ENCODE measurements at places on chromosomes 3 and 15. TPM values are rescaled to one million over a fixed set of nuclear protein-coding genes. Genes with fewer than 3 reads are reported as not detected.

- H3K36me3 ChIP-seq = no peaks in the 10 kb centered on the region
- no peak overlapping the region for H3K27ac ChIP-seq
- no peaks in the 10 kb centered on the region for H3K27me3 ChIP-seq
- no peaks in the 10 kb centered on the region for H3K4me1 ChIP-seq
- H3K4me3 ChIP-seq = no peak overlapping the region
Observed at GRCh38 chr3:36302626-36303025, 77.7 kb upstream of the STAC start.

DNA sequence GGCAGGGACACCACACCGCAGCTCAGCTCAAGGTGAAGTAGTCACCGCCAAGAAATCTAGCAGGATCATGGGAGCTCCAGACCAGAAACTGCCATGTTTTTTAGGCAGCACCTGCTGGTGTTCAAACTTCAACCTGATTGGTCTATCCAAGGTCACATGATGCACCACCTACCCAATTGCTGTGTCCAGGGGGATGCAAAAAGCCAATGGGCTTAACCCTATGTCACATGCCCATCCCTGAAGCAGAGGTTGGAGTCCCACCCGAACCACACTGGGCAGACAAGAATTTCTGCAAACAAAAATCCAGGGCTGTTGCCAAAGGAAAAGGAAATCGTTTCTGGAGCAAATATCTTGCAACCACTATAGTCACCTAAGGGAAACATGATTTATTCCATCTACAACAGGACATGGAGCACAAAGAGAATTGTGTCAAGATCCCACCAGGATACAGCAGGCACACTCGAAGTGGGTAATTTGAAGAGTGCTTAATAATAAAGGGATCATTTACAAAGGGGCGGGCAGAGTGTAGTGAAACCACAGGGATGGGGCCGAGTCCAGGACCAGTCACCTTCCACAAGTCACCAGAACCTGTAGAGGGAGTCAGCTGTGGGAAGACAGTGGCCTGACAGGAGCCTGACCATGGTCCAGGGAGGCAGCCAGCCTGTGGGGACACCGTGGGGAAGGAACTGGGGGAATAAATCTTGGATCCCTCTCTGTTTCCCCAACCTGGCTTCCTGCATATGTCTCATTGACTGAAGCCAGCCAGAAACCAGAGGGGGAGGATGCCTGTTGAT lies 34.2 kb upstream of the TSEN2 start:
- H3K27me3 ChIP-seq = no peaks in the 10 kb centered on the region
- DNase-seq = no peak
- no peaks in the 10 kb centered on the region for H3K36me3 ChIP-seq
- no peaks in the 10 kb centered on the region for H3K4me1 ChIP-seq
- H3K27ac ChIP-seq = no peak overlapping the region

- no peaks in the 10 kb centered on the region for H3K36me3 ChIP-seq
- DNase-seq = no peak
- H3K4me1 ChIP-seq = no peaks in the 10 kb centered on the region
- H3K4me3 ChIP-seq = no peak overlapping the region
- no peak overlapping the region for H3K27ac ChIP-seq
Observed at GRCh38 chr15:95363646-95364045, 966.9 kb upstream of the NR2F2 start.

DNA sequence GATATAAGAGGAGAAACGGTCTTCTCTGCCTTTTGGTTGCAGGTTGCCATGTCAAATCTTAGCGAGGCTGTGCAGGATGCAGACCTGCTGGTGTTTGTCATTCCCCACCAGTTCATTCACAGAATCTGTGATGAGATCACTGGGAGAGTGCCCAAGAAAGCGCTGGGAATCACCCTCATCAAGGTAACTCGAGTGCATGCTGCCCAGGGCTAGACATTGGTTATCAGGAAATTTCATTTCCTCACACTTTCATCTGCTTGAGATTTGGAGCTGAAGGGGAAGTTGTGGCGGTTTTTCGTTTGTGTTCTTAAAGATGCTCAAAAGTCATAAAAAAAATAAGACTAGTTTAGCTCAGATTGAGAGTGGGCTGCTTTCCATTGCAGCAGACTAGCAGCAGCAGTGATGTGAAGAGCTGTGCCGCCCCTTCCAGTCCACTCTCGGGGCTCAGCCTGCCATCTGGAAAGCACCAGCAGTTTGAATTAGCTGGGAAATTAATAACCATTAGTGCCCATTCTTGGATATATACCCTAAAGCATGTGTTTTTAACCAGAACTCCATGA lies 32.2 kb downstream of the GPD1L start:
- H3K27me3 ChIP-seq = no peaks in the 10 kb centered on the region
- H3K4me1 ChIP-seq = peaks cover 23% of the 10 kb centered on the region
- H3K4me3 ChIP-seq = no peak overlapping the region
- no peak for DNase-seq
- H3K36me3 ChIP-seq = no peaks in the 10 kb centered on the region
- no peak overlapping the region for H3K27ac ChIP-seq

CTXN2 gene
- total RNA-seq = not detected

CELSR3 gene
- 3.9 TPM for total RNA-seq

SNRPA1 gene
- 32.1 TPM for total RNA-seq

SPINT1 gene
- 134 TPM for total RNA-seq

All from upper lobe of left lung (tissue), 6 donors.